ENCODE measurements at places on chromosomes 3 and 15. TPM values are rescaled to one million over a fixed set of nuclear protein-coding genes. Genes with fewer than 3 reads are reported as not detected.

- no peak overlapping the region for H3K4me3 ChIP-seq
- no peaks in the 10 kb centered on the region for H3K36me3 ChIP-seq
- no peak overlapping the region for H3K27ac ChIP-seq
- H3K27me3 ChIP-seq, result no peaks in the 10 kb centered on the region
Observed at GRCh38 chr15:52360229-52361203, 64.9 kb upstream of the MYO5C start.

DNA sequence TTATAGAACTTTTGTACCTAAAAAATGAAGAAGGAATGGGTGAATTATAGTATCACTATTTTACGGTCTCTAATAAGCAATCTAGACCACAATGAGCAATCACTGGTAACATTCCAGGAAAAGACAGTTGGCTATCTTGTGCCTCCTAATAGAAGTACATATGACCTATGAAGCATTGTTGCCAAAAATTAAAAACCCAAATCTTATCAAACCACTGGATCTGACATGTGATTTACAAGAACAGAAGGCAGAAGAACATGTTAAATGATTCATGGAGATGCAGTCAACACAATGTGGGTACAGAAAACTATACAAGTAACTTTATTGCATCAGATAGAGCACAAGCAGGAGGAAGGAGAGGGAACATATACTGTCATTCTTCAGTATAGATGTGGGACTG, 14.5 kb upstream of the HYKK start:
- no peak overlapping the region for H3K4me3 ChIP-seq
- H3K27me3 ChIP-seq, result no peaks in the 10 kb centered on the region
- H3K4me1 ChIP-seq, result peaks cover 4% of the 10 kb centered on the region
- DNase-seq, result no peak

DNA sequence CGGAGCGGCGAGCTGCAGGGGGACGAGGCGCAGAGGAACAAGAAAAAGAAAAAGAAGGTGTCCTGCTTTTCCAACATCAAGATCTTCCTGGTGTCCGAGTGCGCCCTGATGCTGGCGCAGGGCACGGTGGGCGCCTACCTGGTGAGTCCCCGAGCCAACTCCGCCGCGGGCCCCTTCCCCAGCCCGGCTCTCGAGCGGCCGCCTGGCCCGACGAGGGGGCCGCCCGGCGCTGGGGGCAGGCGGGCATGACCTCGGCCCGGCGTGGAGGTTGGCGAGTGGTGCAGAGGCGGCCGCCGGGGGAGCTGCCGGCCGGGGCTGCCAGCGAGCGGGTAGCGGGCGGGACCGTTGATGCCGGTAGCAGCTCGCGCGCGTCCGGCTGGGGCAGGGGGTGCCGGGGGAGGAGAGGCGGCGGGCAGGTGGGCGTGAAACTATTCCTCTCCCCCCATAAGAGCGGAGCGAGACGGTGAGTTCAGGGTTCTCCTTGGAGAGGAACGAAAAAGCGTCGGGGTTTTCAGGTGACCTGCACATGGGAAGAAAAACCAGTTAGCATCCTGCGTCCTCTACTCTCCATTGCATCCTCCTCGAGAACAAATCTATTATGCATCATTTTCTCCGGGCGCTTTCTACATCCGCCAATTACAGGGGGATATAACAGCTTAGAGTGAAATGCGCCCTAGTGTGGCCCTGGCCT, 585 bp downstream of the SLCO3A1 start:
- peak overlapping the region; percentile 71 for H3K4me3 ChIP-seq
- no peak overlapping the region for H3K27ac ChIP-seq
- DNase-seq, result peak; percentile 23
- H3K4me1 ChIP-seq, result peaks cover 40% of the 10 kb centered on the region
- H3K36me3 ChIP-seq, result no peaks in the 10 kb centered on the region
- H3K27me3 ChIP-seq, result peaks cover 10% of the 10 kb centered on the region

DNA sequence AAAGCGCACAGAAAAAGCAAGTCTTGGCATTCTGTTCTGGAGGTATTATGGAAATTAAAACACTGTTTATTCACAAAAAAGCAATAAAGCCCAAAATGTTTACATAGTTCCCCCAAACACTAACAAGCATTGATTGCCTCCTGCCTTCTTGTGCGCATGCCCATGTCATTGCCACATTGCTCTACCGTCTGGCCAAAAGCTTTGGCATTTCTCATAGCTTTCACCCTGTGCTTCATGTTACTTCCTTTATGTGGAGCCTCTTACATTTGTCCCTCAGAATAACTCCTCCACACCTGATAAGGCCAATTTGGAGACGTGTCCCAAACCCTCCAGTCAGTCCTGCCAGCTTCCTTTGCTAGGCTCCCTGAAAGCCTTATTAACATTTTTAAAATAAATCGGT, 680.8 kb downstream of the GBE1 start:
- H3K36me3 ChIP-seq, result no peaks in the 10 kb centered on the region
- DNase-seq, result no peak
- no peaks in the 10 kb centered on the region for H3K4me1 ChIP-seq
- no peak overlapping the region for H3K4me3 ChIP-seq
- no peaks in the 10 kb centered on the region for H3K27me3 ChIP-seq
- H3K27ac ChIP-seq, result no peak overlapping the region

Gene SERPINI2
- total RNA-seq, result not detected
